NCI-H2227 treated with DMSO at 0.1 percent for 48 hours (cell line): ENCODE measurements at places on chromosomes 12 and 14.
A peak's percentile ranks its signal among the peaks of the same experiment; 100 is the strongest.

GRCh38 chr12:96236221-96236822 lies 42.1 kb downstream of the ELK3 start:
- no peak for DNase-seq

GRCh38 chr14:45091710-45092109 lies 7.8 kb downstream of the PRPF39 start:
- DNase-seq, result no peak

DNA sequence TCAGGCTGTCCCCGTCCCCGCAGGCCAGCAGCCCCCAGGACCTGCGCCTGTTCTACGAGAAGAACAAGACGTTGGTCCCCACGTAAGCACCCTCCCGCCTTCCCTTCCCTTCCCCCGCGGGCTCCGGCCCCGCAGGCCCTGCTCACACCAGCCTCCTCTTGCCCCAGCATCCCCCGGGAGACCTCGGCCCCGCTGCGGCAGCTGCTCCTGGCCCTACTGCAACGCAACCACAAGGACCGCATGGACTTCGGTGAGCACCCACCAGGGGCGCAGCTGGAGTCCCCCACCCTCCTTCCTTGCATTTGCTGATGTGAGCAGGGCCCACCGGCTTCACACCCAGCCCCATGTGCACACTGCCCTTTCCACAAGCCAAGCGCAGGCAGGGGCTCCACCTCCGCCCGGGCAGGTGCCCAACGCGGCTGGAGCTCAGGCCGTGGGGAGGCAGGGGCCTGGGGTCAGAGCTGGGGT lies 15.4 kb downstream of the ULK1 start:
- DNase-seq, result no peak

GRCh38 chr14:92561906-92562479 lies 48.4 kb downstream of the RIN3 start:
- no peak for DNase-seq

DNA sequence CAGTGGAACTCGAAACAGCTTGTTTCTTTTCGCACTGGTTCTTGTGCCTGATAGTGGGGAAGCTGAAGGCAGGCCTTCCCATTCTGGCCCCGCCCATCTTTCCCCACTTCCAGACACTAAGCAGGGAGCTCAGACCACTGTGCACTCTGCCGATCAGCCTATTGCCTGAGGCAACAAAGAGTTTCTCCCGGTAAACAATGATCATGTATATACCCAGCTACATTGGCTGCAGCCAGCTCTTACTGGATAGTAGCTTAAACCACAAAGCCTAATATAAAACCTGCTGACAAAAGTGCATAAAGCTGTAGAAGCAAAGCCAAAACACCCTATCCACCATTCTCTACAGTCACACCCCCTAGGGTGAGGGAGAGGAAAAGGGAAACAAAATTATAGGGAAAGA lies 24.7 kb upstream of the GLIPR1 start:
- DNase-seq, result peak; percentile 11
